ENCODE measurements at places on chromosomes 6 and 20.
A peak's percentile ranks its signal among the peaks of the same experiment; 100 is the strongest.

DNA sequence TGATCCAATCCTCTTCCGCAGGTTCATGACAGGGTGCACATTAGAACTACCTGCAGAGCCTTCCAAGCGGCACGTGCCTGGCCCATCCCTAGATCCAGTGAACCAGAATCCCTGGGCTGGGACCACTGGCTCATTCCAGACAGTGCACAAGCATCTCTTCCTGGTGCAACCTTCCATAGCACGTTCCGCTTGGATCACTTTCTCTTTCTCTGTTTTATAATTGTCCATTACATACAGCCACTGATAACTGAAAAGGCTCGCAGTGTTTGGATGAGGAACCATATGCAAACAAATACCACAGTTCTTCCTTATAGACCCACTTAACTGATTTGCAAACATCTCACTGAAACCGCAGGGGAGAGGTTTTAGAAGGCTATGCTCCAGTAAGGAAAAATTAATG, 59.6 kb upstream of the DDR1 start:
- no peak for DNase-seq

DNA sequence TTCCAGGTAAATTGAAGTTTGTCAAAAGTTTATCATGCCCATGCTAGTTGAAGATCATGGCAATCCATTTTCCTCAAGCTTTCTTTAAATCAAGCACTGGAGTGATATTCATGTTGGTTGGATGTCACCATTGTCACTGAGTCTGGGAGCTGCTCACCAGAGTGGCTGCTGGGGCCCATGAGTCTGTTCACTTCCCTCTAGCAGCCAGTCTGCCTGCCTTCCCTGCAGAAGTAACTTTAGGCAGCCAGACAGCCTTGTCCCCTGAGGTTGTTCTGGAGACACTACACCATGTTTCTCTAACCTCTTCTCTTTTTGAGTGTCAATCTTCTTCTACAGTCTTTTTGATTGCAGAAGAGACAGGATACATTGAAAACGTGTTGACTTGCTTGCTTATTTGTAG, 5.5 kb downstream of the SIRT5 start:
- no peak for DNase-seq

DNA sequence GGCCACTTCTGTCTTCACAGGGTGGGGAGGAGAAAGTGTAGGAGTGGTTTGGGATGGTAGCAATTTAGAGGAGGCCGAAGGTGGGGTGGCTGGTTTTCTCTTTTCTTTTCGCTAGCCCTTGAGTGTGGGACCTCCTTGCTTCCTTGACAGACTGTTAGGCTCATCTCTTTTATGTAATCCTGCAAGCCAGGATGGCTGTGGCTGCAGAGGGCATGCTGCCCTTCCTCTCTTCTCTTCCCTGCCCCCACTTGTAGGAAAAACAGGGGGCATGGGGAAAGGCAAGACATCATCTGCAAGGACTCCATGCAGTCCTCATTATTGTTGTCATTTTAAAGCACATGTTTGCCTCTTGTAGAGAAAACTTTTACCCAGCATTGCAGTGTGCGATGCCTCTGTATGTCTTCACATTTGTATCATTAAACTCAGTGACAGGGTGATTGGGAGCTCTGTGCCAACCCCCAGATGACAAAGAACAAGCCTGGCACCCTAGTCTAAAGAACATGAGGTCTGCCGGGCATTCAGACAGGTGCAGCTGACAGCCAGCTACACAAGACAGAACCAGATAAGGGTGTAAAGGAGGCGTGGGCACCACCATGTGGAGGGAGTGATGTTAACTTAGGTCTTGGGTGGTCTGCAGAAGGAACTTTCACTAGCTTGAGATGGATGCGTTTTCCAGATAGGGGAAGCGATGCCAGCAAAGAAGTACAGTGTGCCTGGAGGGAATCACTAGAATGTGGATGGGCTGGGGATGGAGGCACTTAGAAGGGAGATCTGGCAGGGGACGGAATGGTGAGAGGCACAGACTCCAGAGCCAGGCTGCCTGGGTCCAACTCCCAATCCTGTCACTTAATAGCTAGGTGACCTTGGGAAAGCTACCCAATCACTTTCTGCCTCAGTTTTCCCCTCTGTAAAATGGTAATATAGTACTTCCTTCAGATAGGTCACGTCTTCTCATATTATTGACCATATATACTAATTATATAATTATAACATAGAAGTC, 207.6 kb downstream of the TBC1D7 start:
- no peak for DNase-seq

DNA sequence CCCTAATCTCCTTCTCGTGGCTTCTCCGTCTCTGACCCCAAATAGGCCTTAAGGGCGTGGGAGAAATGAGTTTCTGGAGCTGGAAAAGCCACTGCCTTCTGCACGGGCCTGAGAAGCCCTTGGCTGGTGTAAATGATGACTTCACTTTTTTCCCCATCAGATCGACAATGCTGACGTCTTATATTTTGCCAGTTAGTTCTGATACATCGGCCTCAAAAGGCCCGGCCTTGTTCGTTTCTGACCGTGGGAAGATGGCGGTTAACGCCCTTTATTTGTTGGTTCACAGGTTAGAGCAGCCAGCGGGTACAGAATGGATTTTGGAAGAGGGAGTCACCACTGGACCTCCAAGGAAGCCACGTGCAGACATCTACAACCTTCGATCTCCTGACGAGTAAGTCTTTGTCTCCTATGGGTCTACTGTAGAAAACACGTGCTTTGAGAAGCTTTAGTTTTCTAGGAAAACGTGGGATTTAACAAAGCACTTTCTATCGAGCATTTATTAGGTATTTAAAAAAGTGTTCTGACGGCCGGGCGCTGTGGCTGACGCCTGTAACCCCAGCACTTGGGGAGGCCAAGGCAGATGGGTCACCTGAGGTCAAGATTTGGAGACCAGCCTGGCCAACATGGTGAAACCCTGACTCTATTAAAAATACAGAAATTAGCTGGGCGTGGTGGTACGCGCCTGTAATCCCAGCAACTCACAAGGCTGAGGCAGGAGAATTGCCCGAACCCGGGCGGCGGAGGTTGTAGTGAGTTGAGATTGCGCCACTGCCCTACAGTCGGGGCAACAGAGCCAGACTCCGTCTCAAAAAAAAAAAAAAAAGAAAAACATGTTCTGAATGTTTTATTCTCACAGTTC, 1.2 kb upstream of the ZNFX1 start:
- peak; percentile 36 for DNase-seq

DNA sequence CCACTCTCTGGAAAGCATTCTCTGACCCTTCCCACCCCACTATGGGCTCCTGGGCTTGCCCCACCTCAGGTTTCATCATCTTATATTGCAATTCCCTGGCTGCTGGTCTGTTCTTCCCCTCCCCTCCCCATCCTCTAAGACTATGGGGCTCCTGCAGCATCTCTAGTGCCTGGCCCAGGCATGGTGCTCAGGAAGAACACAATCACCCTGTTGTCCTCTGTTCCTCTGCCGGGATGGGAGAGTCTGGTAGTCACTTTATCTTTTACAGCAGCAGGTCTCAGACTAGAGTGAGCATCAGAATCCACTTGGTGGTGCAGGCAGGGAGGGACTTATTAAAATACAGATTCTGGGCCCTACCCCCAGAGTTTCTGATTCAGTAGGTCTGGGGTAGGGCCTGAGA, 5.0 kb upstream of the LPIN3 start:
- no peak for DNase-seq

DNA sequence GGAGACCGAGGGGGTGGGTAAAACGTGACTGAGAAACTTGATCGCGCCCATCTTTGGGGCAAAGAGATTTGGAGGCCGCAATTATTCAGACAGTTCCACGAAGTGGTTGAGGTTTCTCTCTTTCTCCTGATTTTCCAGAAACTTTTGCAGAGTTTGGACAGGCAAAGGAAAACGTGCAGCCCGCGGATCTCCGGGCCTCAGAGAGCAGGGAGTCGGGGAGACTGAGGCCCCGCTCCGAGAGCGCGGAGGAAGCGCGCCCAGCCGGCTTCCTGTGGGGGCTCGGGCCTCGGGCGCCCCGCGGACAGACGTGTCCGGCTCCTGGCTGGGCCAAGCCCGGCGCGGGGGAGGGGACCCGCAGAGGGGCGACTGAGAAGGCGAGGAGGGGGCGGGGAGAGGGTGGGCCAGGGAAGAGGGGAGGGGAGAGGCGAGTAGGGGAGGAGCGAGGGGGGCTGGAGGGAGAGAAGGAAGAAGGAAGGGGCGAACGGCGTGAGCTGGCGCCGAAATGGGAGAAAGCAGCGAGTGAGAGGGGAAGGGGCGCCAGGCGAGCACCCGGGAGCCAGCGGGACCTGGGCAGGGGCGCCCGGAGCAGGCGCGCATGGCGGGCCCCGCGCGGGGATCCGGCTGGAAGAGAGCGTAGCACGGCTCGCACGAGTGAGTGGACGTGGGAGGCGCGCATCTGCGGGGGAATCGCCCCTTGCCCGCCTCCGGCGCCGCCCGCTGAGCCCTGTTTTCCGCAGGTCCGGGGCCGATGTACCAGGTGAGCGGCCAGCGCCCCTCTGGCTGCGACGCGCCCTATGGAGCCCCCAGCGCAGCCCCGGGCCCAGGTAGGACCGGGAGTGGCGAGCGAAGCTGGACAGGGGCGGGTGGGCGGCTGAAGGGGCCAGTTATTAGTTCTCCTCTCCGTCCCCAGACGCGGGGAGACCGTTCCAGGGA, at the start of gene MDFI:
Gene MDFI (plus strand): TSS at position 467 of the 933 bp plus-strand sequence. CDS start 282 bp downstream, at position 749.
- no peak for DNase-seq

GRCh38 chr20:973785-974194, 28.3 kb downstream of the RSPO4 start:
- DNase-seq: peak; percentile 70

- DNase-seq: no peak
Observed at GRCh38 chr20:52676283-52676995, 295.7 kb upstream of the TSHZ2 start.

- DNase-seq: no peak
Observed at GRCh38 chr20:22993823-22994222, 41.3 kb upstream of the SSTR4 start.

DNA sequence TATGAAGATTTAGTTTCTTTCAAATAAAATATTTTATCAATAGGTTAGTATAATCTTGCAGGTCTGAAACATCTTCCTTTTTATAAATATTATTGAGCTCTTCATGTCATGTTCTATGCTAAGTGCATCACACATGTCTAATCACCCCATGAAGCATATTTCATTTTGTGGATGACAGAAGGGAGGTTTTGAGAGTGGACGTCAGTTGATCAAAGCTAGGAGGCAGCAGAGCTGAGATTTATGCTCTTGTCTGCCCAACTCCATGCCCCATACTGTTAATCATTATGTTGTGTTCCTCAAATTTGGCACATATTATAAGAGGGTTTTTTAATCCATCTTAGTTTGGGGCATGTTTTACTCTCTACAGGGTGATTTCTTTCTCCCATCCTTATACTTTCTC, 22.7 kb downstream of the DSE start:
- no peak for DNase-seq

DNA sequence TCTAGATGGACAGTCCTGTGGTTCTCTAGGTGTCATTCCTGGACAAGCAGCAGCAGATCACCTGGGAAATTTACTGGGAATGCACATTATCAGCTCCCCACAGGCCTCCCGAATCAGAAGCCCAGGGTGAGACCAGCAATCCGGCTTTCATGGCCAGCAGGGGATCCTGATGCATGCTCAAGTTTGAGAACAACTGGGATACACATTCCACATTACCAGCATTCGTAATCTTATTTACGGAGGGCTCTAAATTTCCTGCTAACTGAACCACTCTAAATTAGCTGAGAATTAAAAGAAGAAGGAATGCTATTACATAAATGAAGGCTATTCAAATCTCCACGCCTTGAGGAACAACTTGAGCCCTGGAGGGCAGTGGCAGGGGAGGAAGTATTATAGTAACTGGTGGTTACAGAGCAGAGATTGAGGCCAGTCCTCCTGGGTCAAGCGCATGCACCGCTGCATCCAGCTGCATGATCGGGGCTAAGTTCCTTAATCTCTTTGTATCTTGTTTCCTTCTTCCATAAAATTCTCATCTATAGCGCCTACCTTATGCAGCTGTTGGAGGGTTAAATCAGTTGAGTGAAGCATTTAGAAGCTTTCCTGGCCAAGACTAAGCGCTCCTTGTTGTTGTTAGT, 403.7 kb downstream of the CDH26 start:
- no peak for DNase-seq

DNA sequence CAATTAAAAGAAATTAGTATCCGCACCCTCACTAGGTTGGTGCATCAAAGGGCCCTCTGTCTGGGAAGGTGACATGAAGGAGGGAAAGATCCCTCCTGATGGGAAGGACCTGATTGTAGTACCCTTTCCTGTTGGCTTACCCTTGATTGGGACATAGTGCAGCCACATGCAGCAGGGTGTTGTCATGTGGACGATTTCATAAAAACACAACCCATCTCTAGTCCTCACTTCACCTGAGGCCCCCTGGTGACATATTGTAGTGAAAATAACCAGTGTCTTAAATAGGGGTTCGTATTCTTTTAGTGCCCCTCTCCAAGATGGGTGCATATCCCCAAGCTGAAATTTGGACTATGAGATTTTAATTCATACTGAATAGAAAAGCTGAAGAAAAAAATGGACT, 97.3 kb downstream of the SLX4IP start:
- no peak for DNase-seq

GRCh38 chr20:51382986-51383821, 159.3 kb downstream of the NFATC2 start:
- DNase-seq: peak; percentile 39

- DNase-seq: peak; percentile 71
Observed at GRCh38 chr6:45625191-45625664, 247.5 kb upstream of the SUPT3H start.

DNA sequence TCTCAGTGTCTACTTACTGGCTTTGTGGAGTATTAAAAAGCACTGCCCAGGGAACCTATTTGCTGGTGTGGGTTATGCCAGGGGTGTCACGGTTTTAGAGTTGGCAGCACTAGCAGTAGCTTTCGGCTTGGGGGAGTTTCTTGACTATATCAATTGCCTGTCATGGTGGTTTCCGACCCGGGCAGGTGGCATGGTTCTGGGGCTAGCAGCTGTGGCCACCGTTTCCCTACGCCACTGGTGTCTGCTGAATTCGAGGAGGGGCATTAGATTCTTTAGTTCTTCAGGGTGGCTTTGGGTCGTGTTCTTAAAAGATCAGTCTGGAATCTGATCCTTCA, 55.6 kb upstream of the FOXC1 start:
- DNase-seq: no peak

GRCh38 chr6:87846434-87846833, 144.4 kb upstream of the AKIRIN2 start:
- DNase-seq: no peak

DNA sequence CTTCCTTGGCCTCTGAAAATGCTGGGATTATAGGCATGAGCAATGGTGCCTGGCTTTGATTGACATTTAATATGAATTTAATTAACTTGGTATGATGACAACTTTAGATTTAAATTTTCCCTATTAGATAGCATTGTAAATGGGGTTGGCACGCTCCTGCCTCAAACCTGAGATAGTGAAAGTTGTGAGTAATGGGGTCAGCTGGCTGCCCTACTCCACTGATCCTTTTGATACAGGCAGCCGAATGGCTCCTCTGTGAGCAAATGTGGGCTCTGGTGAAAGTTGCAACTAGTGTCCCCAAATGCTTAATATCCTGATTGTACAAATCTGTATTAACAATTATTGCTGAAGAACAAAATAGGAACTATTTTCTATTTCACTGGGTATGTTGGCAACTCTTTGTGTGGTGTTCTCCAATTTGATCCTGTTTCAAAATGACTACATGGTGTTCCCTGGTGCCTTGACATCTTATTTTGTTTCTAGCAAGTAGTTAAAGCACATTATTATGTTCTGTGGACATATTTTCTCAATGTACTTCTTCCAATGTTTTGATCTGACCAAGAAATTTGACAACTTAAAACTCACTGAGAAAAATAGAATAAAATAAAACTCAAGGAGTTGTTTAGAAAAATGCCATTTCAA, 97.4 kb downstream of the COL12A1 start:
- DNase-seq: no peak
